ENCODE measurements at places on chromosomes 13 and 19. TPM values are rescaled to one million over a fixed set of nuclear protein-coding genes. Genes with fewer than 3 reads are reported as not detected.

Gene TTYH1
- not detected for total RNA-seq

Gene RGL3
- 2.6 TPM for total RNA-seq

Gene ETFB
- 66.1 TPM for total RNA-seq

Gene ZNF222
- 6.7 TPM for total RNA-seq

Gene PALM3
- 0.32 TPM for total RNA-seq

Gene UTP14C
- 7.9 TPM for total RNA-seq

Gene C1QTNF9B
- total RNA-seq: not detected

Gene ZNF564
- total RNA-seq: 9.1 TPM

Gene MBD3L2B
- total RNA-seq: not detected

Gene NRTN
- total RNA-seq: 0.13 TPM

Gene CD320
- 35.6 TPM for total RNA-seq

Gene ATG4D
- 12.5 TPM for total RNA-seq

Gene MIA
- 0.20 TPM for total RNA-seq

Gene CCDC97
- 6.1 TPM for total RNA-seq

Gene FRY
- total RNA-seq: 68.7 TPM

Gene C3
- total RNA-seq: 0.28 TPM

Gene GJB6
- not detected for total RNA-seq

Gene WDR88
- total RNA-seq: 0.14 TPM

Gene ASPDH
- not detected for total RNA-seq

Gene ZIM2
- not detected for total RNA-seq

Gene WDR87
- not detected for total RNA-seq

Gene B3GNT3
- not detected for total RNA-seq

Gene SLITRK6
- total RNA-seq: not detected

Gene SIGLEC11
- not detected for total RNA-seq

Gene SH2D3A
- total RNA-seq: 0.20 TPM

Gene PSG3
- total RNA-seq: not detected

Gene ZNF625
- total RNA-seq: 12.9 TPM

Measured in pulmonary artery endothelial cell (primary cell).